Myocyte (in vitro differentiated cells): ENCODE measurements at places on chromosomes 3 and 15.

DNA sequence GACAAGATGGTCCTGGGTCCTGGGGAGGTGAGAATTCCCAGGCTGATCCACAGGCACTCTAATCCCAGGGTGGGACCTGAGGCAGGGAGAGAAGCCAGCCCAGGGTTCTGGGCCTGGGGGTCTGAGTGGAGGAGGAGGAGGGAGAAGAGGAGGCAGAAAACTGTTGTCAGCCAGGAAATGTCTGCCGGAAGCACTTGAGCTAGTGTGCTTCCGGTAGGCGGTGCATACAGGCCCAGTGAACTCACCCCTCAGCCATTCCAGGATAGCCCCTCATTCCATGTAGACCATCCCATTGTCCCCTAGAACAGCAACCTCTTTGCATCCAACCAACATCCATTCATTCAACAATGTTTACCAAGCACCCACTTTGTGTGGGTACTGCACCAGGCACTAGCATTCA, 47.9 kb upstream of the LCTL start:
- DNase-seq: no peak

GRCh38 chr15:46442901-46443590, 808.2 kb downstream of the SQOR start:
- DNase-seq: no peak

DNA sequence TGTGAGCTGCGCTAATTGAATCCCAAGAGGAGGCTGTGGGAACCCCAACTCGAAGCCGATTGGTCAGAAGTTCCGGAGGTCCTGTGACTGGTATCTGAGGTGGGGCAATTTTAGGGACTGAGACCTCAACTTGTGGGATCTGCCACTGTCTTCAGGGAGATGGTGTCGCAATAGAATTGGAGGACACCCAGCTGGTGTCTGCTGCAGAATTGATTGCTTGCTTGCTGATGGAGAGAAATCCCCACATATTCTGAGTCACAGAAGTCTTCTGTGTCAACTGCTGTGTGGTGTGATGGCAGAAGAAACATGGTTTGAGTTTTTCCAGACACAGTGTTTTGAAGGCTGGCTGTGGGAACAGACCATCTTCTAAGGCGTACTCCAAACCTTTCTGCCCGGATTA, 99.7 kb upstream of the PLXNA1 start:
- DNase-seq: no peak

DNA sequence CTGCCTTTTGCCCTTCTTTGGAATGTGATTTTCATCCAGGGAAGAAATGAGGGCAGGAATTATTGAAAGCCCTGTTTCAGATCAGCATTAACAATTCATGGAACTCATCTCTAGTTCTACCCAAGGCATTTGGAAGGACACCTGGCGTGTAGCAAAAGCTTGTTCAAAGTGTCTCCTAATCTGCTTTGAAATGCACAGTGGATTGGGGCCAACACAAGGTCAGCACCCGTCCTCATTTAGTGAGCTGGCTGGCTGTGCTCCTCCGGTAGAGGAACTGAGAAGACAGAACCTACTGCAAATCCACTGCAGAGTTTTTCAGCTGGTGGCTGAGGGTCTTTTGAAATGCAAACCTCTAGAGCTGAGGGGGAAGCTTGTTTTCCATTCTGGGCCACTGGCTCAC, 141.6 kb upstream of the STT3B start:
- no peak for DNase-seq

DNA sequence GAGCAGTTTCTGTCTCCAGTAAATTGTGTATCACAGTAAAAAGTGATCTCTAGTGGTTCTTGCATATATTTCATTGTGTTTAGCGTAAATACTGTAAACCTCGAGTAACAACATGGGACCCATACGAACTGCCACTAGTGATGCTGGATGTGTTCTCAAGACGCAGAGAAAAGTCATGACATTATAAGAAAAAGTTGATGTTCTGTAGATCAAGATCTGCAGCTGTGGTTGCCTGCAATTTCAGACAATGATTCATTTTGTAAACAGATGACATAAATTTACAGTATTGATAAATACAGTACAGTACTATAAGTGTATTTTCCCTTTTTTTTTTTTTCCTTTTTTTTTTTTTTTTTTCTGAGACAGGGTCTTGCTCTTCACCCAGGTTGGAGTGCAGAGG, 100.1 kb downstream of the DPH6 start:
- DNase-seq: no peak

DNA sequence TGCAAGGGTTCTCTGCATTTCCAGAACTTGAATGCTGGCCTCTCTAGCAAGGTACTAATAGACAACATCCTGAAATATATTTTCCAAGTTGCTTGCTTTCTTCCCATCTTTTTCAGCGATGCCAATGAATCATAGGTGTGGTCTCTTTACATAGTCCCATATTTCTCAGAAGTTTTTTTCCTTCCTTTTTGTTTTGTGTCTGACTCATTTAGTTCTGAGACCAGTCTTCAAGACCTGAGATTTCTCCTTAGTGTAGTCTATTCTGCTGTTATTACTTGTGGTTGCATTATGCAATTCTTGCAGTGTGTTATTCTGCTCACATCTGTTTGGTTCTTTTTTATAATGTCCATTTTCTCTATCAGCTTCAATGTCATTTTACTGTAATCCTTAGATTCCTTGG, 1265.0 kb upstream of the ALCAM start:
- DNase-seq: no peak
